ENCODE measurements at places on chromosomes 16 and 17.

DNA sequence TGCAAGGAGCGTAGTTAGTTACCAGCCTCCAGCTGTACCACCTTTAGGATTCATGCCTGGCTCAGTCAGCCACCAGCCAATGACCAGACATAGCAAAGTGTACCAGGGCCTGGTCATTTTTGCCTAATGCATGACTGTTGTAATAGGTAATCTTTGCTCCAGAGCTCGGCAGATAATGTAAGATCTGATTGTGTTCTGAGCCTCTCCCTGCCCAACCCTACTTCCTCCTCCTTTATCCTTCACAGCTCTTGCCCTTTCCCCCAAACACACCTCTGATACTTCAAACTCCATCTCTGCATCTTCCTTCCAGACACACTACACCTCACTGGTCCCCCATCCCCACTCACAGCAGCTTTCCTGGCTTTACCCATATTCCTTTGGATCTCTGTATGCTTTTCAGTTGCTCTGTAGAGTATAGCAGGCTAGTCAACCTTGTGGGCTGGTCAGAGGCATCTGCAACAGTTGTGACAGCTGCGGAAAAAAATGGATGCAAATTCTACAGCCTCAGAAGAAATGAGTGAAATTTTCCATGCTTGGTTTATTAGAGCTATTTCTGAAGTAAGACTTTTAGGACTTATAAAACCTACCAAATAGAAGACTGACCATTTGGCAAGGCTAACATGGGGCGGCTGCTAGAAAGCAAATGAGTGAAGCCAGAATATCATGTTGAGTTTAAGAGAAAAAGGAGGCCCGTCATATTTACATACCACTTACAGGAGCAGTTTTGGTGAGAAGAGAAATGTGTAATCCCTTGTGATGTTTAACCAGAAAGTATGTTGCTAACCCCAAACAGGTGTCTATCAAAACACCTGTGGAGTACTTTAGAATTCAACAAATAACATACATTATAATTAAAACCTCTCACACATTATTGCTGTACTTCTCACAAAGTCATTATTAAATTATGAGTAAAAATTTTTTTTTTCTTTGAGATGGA lies 19.9 kb upstream of the C16orf87 start:
- DNase-seq: no peak

DNA sequence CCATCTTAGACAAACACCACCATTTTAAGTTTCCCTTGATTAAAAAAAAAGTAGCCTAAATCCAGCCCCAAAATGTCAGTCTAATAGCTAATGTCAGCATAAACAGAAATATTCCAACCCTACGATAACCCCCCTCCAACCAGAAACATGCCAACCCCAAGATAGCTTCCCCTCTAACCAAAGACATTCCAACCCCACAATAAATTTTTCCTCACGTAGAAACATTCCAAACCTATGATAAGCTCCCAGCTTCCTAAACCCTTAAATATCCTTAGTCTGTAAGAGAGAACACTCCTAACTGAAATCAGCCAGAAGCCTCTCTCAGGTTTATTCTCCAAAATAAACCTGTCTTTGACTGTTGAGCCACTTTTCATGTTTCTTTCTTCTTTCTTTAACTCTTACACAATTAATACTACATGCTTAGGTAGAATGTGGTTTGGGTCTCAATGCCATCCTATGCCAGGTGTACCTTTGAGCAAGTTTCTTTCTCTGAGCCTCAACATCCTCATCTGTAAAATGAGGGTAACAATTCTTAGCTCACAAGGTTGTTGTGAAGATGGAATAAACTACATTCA lies 10.5 kb upstream of the KRT38 start:
- no peak for DNase-seq

- DNase-seq: no peak
Observed at GRCh38 chr16:10332241-10332640, 53.6 kb upstream of the ATF7IP2 start.

GRCh38 chr16:67246081-67246755 lies 1.1 kb downstream of the FHOD1 start:
- no peak for DNase-seq

GRCh38 chr16:64532691-64533090 lies 589.2 kb downstream of the CDH11 start:
- no peak for DNase-seq

- DNase-seq: no peak
Observed at GRCh38 chr16:85316321-85316919, 204.1 kb upstream of the CIBAR2 start.

- DNase-seq: no peak
Observed at GRCh38 chr16:23482778-23483177, 27.5 kb downstream of the GGA2 start.

GRCh38 chr16:83651871-83652270 lies 155.9 kb upstream of the HSBP1 start:
- no peak for DNase-seq

- DNase-seq: no peak
Observed at GRCh38 chr16:31527734-31528274, at the start of gene AHSP. TSS of gene AHSP (plus strand) at chr16:31527900. CDS start at chr16:31528140, 240 bp downstream.

DNA sequence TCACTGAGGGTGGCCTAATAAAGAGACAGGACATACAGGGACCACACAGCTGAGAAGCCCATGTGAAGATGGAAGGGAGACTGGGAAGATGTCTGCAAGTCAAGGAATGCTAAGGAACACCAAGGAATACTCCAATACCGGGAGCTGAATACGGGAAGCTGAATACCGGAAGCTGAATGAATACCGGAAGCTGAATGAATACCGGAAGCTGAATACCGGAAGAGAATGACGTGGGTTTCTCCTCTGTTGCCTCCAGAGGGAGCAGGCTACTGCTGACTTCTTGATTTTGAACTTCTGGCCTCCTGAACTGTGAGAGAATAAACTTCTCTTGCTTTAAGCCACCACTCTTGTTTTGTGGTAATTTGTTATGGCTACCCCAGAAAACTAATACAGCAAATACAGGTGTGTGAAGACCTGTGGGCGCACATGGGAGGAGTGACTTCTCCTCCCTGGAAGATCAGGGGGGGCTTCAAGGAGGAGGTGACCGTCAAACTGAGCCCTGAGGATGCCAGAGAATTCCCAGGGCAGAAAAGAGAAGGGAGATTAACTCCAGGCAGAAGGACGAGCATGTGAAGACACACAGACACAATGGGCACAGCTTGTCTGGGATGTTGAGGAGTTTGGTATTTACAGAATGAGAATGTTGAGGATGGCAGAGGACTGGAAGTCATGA lies 259.9 kb downstream of the IRF8 start:
- DNase-seq: no peak

- DNase-seq: peak; percentile 13
Observed at GRCh38 chr16:6081320-6081976, 983.9 kb upstream of the EEF2KMT start.

DNA sequence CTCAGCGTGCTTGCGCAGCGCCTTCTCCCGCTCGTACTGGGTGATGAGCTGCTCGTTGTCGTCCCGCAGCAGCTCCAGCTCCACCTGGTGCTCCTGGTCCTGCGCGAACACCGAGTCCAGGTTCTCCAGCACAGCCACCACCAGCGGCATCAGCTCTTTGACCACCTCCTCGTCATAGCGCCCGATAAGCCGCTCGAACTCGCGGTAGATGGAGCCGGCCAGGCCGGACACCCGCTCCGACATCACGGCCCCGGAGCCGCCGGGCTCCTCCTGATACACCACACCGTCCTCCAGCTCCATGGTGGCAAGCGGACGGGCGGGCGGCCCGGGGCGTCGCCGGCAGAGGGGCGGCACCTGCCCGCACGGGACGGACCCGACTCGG lies 320 bp downstream of the SPAG9 start:
- DNase-seq: no peak

DNA sequence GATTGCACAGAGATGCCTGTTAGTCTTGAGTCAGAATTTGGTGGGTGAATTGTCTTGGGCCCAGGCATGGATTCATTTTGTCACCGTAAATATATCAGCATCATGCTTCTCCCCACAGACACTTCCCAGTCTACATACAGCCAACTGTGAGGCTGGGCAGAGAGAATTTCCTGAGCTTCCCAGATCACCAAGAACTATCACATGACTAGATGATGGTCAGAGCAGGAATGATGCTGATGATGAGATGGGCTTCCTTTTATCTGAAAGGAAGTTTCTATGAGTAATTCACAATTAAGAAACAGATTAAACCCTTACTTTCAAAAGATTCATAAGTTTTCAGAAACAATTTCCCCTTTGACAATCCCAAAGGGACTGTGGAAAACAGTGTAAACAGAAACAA lies 323 bp upstream of the KRTAP9-9 start:
- DNase-seq: no peak

- DNase-seq: no peak
Observed at GRCh38 chr16:2155977-2156848, 631 bp downstream of the TRAF7 start.

DNA sequence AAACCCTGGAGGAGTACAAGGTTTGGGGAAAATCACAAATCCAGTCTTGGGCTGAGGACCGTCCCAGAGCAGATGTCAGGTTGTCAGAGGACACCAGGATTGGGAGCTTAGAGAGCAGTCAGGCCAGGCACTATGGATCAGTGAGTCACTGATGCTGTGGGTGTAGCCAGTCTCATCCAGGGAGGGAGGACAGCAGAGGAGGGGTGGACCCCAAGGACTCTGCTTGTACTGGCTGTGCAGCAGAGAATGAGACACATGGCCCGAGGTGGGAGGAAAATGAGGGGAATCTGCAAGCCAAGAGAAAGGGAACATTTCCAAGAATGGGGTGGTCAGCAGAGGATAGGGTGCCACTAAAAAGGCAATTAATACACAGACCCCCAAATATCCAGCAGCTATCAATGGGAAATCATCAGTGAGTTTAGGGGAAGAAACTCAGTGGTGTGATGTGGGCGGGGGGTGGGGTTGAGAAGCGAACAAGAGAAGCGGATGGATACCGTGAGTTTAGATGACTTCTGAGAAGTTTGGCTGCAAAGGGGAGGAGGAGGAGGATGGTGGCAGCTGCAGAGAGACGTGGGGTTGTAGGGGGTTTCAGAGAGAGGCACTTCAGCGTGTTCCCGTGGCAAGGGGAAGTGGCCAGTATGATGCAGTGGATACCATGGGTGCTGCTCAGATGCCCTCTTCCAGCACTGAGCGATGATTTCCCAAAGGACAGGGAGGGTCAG lies 43.9 kb downstream of the ARHGAP27 start:
- no peak for DNase-seq

- no peak for DNase-seq
Observed at GRCh38 chr16:68111379-68111778, 26.2 kb downstream of the NFATC3 start.

- no peak for DNase-seq
Observed at GRCh38 chr17:50931144-50931908, 65.2 kb upstream of the TOB1 start.

GRCh38 chr16:87189426-87189825 lies 127.8 kb downstream of the C16orf95 start:
- DNase-seq: no peak

DNA sequence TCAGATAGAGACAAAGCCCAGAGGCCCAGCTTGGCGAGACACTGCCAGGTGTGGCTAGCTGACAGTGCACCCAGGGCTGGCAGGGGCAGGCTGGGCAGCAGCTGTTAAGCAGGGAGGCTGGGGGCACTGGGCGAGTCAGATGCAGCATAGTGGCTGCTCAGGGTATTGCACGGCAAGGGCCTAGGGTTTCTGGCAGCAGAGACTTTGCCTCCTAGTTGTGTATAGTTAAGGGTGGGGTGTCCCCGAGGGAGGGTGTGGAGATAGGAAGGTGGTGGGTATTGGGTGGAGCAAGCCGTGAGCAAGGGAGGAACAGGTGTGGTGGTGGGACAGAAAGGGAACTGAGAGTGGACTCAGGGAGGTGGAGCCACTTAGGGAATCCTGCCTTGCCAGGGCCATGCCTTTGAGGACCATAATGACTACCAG lies 66.0 kb downstream of the SMPD3 start:
- no peak for DNase-seq

GRCh38 chr17:42841975-42842685 lies 2.2 kb upstream of the AOC2 start:
- no peak for DNase-seq

GRCh38 chr17:1475321-1475854 lies 17.1 kb downstream of the MYO1C start:
- DNase-seq: no peak

GRCh38 chr16:3004319-3004718 lies 8.4 kb upstream of the CLDN9 start:
- DNase-seq: no peak

- no peak for DNase-seq
Observed at GRCh38 chr17:78272181-78272913, 40.9 kb downstream of the TMEM235 start.

- no peak for DNase-seq
Observed at GRCh38 chr17:68302066-68302564, 10.8 kb downstream of the ARSG start.

- DNase-seq: no peak
Observed at GRCh38 chr17:11340803-11341202, 99.8 kb downstream of the SHISA6 start.

DNA sequence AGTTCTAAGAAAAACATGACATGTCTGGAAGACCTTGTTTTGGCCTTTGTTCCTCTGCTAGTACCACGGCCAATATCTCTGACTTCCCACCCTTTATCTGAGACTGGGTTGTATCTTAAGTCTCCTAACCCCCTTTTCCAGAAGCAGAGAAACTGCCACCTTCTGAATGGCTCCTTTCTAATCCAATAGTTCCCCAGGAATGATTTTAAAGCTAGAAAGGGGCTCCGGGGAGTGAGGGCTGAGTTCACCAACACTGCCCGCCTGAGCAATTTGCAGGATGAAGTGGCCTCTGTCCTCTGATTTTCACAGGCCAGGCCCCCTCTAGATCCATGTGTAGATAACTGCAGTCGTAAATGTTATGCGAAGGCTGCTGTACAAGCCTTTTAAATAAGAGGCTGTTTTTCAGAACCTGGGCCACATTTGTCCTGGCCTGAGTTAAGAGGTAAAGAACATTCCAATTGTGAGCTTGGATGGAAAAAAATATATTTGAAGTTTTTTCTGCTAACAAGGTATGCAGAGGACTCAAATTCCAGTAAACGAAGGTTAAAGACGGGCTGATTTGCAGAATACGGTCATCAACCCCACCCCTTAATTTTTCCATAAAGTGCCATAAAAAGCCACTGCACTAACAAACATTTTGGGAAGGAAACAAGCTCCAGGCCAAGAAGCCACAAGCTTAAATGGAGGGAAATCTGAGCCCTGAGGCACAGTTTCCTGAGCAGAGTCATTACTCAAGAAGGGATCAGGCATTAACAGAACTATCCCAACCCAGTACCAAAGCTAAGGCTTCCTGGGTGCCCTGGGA lies 117.0 kb upstream of the MAF start:
- no peak for DNase-seq

DNA sequence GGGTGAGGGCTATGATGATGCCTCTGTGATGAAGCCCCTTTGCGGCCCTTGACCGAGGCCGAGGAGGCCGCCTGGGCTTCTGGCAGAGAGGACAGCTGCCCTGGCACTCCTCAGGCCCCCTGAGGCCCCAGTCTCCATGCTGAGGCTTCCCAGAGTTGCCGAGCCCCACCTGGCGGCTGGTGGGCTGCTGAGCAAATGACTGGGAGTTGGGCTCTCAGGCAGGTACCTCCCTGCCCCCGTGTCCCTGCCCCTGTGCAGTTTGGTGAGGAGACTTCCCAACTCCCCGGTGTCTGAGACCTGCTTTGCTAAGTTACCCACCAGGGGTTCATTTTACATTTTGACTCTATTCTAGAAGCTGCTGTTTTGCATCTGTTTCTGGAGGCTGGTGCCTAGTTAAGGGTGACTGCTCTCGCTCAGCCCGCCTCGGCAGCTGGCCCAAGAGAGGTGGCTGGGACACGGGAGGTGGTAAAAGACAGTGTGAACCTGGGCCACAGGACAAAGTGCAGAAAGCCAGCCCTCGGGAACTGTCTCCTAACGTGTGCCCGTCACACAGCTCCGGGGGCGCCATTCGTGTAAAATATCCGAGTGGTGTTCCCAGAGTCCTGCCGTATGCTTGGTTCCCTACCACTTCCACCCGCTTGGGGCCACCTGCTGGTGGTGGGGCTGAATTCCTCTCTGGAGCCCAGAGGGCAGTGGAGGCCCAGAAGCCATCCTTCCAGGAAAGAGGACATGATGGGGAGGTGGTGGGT lies 134.5 kb downstream of the RAB11FIP4 start:
- no peak for DNase-seq
